ENCODE measurements at places on chromosomes 16 and 17.

DNA sequence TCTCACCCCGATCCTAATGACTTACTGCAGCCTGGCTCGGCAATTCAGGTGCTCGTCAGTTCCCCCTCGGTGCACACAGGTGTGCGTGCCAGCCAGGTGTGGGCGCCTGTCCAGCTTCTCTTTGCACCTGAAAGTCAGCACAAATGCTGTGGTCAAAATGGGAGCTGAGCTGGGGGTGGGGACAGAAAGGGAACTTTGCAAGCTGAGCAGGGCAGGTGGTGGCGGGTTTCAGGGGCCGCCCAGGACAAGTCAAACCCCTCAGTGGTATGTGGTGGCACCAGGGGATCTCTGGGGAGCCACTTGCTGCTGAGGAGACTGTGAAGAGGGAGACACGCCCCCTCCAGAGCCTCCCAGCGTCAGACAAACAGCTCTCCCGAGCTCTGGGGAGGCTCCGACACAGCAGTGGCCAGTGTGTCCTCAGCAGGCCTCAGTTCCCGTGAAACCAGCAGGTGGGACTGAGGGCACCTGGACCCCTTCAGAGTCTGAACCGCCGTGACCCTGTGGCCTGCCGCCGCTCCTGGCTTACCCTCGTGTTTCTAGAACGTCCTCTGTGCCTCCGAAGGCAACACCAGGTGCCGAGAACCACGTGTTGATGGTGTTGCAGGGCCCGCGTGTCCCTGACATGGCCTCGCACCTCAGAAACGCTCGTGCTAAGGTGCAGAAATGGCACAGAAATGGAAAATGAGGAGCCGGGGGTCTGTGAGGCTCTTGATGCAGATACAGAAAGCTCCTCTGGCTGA, 233.5 kb upstream of the TNRC6C start:
- no peak overlapping the region for H3K4me3 ChIP-seq
- no peaks in the 10 kb centered on the region for H3K36me3 ChIP-seq
- no peak overlapping the region for H3K27ac ChIP-seq
- H3K27me3 ChIP-seq, result peaks cover 73% of the 10 kb centered on the region
- H3K4me1 ChIP-seq, result peaks cover 12% of the 10 kb centered on the region

- peaks cover 7% of the 10 kb centered on the region for H3K36me3 ChIP-seq
- no peak overlapping the region for H3K27ac ChIP-seq
- no peak for ATAC-seq
- no peak overlapping the region for H3K4me3 ChIP-seq
- no peaks in the 10 kb centered on the region for H3K27me3 ChIP-seq
Measured at GRCh38 chr16:27598220-27598619, 48.3 kb downstream of the KATNIP start.

GRCh38 chr17:61124562-61124961, 275.1 kb upstream of the TBX2 start:
- H3K27ac ChIP-seq, result no peak overlapping the region
- no peak for ATAC-seq
- H3K4me1 ChIP-seq, result no peaks in the 10 kb centered on the region
- no peaks in the 10 kb centered on the region for H3K36me3 ChIP-seq
- no peaks in the 10 kb centered on the region for H3K27me3 ChIP-seq

GRCh38 chr17:80943346-80944145, 48.1 kb upstream of the CHMP6 start:
- H3K4me3 ChIP-seq, result no peak overlapping the region
- no peak for ATAC-seq
- no peaks in the 10 kb centered on the region for H3K27me3 ChIP-seq
- H3K27ac ChIP-seq, result no peak overlapping the region

DNA sequence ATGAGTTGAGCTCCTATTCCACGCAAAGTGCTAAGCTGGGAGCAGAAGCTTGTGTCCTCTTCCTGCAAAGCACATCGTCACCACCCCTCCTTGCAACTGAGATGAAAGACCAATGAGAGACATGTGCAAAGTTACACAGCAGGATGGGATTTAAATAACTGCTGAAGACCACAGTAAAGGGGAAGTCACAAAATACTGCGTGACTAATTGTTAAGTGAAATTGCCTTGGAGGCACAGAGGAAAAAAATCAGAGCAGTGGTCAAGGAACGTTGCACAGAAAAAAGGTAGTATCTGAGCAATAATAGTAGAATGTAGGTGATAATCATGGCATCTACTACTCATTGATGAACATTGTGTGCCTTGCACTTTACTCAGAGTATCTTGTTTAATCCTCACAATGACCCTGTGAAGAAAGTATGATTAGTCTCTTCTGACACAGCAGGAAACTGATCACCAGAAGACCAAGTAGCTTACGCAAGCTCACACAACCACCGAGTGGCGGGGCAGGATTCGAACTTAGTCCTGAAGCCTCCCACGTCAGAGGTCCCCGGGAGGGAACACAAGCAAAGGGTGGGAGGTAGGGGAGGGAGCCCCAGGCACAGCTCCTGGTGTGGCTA, 15.4 kb upstream of the MYO18A start:
- peak overlapping the region; percentile 58 for H3K4me3 ChIP-seq
- H3K4me1 ChIP-seq, result peaks cover 16% of the 10 kb centered on the region
- H3K36me3 ChIP-seq, result no peaks in the 10 kb centered on the region
- no peaks in the 10 kb centered on the region for H3K27me3 ChIP-seq

GRCh38 chr17:41071606-41072360, 6.1 kb upstream of the KRTAP2-4 start:
- no peak for ATAC-seq
- no peak overlapping the region for H3K4me3 ChIP-seq
- no peaks in the 10 kb centered on the region for H3K36me3 ChIP-seq
- no peak overlapping the region for H3K27ac ChIP-seq
- peaks cover 44% of the 10 kb centered on the region for H3K27me3 ChIP-seq
- no peaks in the 10 kb centered on the region for H3K4me1 ChIP-seq

DNA sequence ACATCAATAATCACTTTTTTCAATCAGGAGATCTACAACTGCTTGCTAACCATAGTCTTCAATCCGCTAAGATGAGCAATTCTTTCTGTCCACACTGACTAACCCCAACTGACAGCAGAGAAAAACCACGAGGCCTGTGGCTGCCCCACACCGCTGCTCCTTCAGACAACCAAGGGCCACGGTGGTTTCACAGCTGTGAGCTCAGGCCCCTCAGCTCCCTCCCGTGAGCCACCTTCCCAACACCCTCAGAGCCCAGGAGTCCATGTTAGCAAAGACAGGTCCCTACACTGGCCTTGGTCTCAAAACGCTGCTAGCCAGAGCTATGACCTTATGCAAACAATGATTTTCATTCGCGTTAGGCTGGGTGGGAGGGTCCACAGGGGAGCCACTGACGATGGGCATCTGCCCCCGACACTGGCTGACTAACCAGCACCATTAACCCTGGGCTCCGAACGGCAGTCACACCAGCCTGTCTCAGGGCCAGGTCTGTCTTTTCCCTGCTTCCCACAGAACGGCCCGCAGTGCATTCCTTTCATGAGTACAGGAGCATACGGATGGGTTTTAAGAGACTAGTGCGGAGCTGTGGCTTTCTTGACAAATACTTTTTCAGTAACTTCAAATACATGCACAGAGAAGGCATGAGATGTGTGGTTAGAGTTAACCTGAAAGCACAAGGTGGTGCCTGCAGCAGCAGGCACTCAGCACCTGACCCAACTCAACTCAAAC, 67.3 kb downstream of the ANKRD11 start:
- peaks cover 76% of the 10 kb centered on the region for H3K4me1 ChIP-seq
- peak overlapping the region; percentile 87 for H3K27ac ChIP-seq
- peaks cover 33% of the 10 kb centered on the region for H3K36me3 ChIP-seq
- H3K4me3 ChIP-seq, result peak overlapping the region; percentile 73
- H3K27me3 ChIP-seq, result no peaks in the 10 kb centered on the region

DNA sequence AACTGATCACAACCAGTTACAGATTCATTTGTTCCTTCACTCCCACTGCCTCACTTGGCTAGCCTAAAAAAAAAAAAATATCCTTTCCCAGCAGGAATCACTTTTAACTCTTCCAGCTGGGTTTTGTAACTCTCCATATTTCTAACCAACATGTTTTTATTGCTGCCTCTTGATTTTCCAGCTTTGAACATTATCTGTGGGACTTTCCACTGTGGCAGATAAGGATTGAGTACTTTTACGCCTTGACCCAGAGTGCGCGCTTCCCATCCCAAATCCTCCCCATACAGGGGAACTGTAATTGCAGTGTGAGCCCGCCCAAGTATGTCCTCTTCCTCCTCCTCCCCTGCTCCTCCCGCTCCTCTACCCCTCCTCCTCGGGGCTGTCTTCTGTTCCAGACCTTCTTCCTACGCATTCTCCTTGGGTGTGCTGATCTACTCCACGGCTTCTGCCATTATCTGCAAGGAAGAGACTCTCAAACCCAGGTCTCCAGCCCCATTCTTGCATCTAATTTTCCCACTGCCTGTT, 43.4 kb downstream of the CYB5D2 start:
- H3K4me3 ChIP-seq, result no peak overlapping the region
- H3K4me1 ChIP-seq, result no peaks in the 10 kb centered on the region
- H3K36me3 ChIP-seq, result peaks cover 59% of the 10 kb centered on the region
- H3K27ac ChIP-seq, result no peak overlapping the region
- no peak for ATAC-seq
- H3K27me3 ChIP-seq, result no peaks in the 10 kb centered on the region

DNA sequence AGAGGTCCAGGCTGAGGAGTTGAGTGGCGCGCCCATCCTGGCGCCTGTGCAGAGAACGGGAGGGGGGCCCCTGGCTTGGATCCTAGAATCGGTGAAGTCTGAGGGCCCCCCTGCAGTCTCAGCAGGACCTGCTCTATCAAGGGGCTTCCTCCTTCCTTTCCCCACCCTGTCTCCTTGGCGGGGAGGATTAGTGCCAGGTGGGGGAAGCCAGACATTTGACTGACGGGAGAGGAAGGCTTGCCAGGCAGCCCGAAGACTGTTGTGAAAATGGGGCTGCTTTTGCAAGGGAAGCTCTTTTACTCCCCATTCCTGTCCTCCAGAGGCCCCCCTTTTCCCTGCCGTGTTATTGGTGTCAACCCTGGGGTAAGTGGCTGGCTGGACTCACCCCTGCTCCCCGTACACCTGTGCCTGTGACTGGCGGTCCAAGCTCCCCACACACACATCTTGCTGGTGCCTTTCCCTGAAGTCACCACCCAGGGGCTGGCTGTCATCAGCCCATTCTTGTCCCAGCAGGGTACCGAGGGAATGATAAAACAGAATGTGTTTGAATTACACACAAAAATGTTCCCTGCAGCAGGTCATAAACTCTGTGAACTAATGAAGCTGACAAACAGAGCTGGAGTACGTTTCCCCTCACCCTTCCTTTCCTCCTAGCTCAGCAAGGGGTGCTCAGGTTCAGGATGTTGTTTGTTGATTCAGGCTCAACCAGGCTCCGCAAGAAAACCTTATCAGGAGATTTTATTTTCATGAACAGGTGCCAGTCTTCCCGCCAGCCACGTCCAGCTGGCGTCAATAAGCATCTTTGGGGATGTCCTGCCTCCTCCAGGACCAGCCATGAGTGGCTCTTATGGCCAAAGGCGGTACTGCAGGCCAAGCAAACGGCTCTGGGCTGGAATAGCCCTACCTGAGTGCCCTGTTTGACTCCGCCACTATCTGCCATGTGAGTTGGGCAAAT, 4.4 kb upstream of the ARMC7 start:
- H3K4me3 ChIP-seq, result no peak overlapping the region
- no peaks in the 10 kb centered on the region for H3K27me3 ChIP-seq
- peaks cover 36% of the 10 kb centered on the region for H3K4me1 ChIP-seq
- ATAC-seq, result no peak
- no peaks in the 10 kb centered on the region for H3K36me3 ChIP-seq
- H3K27ac ChIP-seq, result peak overlapping the region; percentile 37

GRCh38 chr16:70649300-70649699, 2.9 kb downstream of the IL34 start:
- peaks cover 7% of the 10 kb centered on the region for H3K4me1 ChIP-seq
- no peak overlapping the region for H3K4me3 ChIP-seq
- H3K27ac ChIP-seq, result no peak overlapping the region

DNA sequence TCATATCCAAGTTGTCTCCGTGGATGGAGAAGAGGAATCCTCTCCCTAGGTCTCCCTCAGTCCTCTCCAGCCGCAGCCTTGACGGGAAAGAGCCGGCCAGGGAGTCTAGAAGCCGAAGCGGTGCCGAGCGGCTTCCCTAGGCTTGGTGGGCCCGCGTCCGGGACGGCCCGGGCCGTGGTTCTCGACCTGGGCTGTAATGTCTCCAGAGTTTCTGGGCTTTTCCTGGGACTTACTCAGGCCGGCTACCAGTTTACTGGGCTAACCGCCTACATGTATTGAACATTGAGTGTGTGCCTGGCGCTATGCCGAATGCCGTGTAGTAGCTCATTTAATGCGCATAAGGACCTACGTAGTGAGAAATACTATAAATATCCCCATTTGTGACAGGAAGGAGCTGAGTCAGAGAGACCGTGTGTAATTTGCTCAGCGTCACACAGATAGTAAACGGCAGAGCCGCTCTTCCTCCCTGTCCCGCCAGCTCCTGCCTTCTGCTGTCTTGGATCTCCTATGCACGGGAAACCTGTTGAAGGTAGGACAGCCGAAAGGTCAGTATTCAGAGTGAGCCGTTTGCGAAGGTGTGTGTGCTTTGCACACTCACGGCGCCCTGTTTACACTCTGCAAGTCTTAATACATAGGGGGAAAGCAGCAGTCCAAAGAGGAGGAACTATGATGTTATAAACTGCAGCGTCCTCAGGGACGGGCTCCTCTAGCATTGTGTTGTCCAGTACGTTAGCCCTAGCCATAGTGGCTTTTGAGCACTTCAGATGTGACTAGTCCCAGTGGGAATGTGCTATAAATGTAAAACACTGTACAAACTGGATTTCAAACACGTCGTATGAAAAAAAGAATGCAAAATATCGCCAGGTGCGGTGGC, 723 bp upstream of the SPAG5 start:
- peak overlapping the region; percentile 94 for H3K4me3 ChIP-seq
- no peaks in the 10 kb centered on the region for H3K27me3 ChIP-seq
- H3K36me3 ChIP-seq, result peaks cover 12% of the 10 kb centered on the region
- H3K4me1 ChIP-seq, result peaks cover 27% of the 10 kb centered on the region
- ATAC-seq, result peak; percentile 80
- peak overlapping the region; percentile 93 for H3K27ac ChIP-seq

DNA sequence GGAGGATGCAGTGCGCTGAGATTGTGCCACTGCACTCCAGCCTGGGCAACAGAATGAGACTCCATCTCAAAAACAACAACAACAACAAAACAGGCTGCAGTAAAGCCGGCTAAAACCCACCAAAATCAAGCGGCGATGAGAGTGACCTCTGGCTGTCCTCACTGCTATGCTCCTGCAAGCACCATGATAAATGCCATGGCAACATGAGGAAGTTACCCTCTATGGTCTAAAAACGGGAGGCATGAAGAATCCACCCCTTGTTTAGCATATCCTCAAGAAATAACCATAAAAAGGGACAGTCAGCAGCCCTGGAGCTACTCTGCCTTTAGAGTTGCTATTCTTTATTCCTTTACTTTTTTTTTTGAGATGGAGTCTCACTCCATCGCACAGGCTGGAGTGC, 8.4 kb upstream of the LGALS3BP start:
- H3K36me3 ChIP-seq, result peaks cover 34% of the 10 kb centered on the region
- ATAC-seq, result no peak
- H3K27ac ChIP-seq, result no peak overlapping the region
- H3K27me3 ChIP-seq, result no peaks in the 10 kb centered on the region
- peaks cover 18% of the 10 kb centered on the region for H3K4me1 ChIP-seq

- no peak overlapping the region for H3K27ac ChIP-seq
- H3K36me3 ChIP-seq, result no peaks in the 10 kb centered on the region
- H3K4me3 ChIP-seq, result peak overlapping the region; percentile 72
- peak; percentile 77 for ATAC-seq
- H3K4me1 ChIP-seq, result peaks cover 53% of the 10 kb centered on the region
Measured at GRCh38 chr17:17300624-17301568, 2.3 kb upstream of the NT5M start.
